ENCODE measurements at places on chromosomes 5 and 9. TPM values are rescaled to one million over a fixed set of nuclear protein-coding genes. Genes with fewer than 3 reads are reported as not detected.

The RAB3C gene
- 1.2 TPM for total RNA-seq

DNA sequence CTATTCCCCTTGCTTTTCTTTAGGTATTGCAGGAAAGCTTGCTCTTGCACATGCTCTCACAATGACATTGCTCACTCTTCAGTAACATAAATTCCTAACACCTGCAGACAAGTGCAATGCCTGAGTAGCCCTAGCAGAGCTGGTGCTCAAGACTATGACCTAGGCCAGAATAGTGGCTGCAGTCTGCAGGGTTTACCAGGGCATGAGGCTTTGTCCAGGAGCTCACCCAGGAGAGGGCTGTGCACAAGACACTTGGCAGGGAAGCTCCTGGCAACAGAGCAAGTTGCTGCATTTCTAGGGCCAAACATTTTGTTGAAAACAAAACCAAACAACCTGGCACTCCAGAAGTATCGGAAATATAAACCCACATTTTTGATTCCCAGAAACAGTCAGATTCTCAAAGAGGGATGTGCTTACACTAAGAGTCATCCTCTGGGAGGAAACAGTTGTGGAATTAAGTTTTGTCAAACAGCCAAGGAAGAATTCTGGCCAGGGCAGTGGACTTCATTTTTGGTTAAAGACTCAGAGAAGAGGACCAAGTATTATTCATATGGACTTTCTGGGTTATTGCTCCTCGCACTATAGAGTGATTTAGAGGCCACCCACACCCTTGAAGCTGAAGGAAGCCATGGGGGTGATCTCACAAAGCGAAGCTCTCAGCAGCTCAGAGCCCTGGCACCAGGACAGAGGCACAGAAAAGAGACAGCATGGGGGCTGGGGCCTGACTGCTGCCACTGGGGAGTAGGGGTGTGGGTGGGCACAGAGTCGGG lies 44.9 kb downstream of the MACROH2A1 start:
- no peak for DNase-seq

DNA sequence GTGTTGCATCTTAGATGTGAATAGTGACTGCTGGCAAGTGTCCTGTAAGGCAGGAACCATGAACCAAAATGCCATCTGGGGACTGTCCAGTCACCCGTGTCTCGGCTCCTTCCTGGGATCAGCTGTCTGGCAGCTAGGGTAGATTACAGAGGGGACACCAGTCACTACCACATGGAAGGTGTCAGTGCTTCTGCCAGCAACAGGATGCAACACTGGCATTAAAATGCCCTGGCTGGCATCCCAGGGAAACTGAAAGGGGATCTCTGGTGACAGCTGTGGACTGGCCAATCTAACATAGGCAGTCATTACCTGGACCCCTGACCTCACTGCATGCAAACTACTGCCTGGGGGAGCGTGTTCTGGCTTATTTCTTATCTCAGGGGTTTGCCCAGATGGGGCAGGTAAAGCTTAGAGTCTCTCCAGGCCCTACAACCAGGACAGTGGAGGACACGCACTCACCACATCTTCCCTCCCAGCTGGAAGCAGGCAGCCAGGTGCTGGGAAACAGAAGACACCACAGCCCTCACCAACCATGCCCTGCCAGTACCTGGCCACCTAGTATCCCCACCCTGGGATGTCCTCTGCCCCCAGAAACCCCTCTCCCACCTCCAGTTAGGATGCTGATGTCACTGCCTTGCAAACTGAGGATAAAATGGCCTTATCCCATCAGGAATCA lies 83.8 kb downstream of the SEMA4D start:
- peak; percentile 61 for DNase-seq

The C9orf50 gene
- total RNA-seq: not detected

DNA sequence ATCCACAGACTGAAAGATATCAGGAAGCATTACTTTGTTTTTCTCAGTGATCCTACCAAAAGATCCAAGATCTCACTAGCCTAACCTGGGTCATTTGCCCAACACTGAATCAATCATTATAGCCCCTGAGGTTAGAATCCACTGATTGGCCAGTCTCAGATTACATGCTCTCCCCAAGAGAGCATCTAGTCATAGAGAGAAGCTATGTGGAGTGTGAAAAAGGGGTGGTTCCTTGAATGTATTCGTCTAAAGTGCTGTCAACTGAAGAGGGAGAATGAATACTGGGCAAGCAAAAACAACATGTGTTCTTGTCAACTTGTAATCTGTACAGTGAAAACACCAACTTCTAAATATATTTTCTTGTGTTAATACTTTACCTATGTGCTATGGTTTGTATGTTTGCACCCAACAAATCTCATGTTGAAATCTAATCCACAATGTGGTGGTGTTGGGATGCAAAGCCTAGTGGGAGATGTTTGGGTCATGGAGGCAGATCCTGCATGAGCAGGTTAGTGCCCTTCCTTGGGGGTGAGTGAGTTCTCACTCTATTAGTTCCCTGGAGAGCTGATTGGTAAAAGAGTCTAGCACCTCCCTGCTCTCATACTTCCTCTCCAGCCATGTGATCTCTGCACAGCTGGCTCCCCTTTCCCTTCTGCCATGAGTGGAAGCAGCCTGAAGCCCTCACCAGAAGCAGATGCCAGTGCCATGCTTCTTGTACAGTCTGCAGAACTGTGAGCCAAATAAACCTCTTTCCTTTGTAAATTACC lies 60.3 kb upstream of the PJA2 start:
- DNase-seq: no peak

GRCh38 chr5:147911427-147911826 lies 5.1 kb upstream of the C5orf46 start:
- DNase-seq: peak; percentile 56

- DNase-seq: peak; percentile 76
Observed at GRCh38 chr9:116156621-116157314, 3.2 kb downstream of the PAPPA start.

The PAPPA gene
- 0.69 TPM for total RNA-seq

- DNase-seq: no peak
Observed at GRCh38 chr9:21779397-21779796, 23.0 kb upstream of the MTAP start.

The SOHLH1 gene
- total RNA-seq: not detected

The SV2C gene
- 0.44 TPM for total RNA-seq

DNA sequence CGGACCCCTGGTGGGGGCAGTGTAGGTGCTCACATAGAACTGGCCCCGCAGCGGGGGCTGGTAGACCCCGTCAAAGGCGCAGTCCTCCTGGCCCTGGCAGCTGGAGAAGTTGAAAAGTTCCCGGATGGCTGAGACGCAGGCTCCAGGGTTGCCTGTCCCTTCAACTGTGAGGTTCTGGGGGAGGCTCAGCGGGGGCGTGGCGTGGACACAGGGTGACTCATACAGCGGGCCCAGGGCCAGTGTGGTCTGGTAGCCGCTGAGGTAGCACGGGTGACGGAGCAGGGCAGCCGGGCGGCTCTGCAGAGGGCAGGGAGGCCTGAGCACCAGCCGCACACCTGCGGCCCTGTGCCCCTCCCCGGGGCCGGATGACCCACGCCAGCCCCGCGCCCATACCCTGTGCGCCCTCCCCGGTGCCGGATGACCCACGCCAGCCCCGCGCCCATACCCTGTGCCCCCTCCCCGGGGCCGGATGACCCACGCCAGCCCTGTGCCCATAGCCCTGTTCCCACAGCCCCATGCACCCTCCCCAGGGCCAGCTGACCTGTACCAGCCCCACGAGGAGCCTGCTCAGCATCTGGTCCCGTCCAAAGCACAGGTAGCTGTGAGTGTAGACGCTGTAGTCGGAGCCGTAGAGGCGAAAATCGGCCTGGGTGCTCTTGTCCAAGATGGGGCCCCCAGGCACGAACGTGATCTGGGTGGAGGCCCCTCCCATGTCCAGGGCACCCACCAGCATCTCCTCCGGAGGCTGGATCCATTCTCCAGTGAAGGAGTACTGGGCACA lies 5.0 kb downstream of the ENTPD8 start:
- DNase-seq: peak; percentile 38

DNA sequence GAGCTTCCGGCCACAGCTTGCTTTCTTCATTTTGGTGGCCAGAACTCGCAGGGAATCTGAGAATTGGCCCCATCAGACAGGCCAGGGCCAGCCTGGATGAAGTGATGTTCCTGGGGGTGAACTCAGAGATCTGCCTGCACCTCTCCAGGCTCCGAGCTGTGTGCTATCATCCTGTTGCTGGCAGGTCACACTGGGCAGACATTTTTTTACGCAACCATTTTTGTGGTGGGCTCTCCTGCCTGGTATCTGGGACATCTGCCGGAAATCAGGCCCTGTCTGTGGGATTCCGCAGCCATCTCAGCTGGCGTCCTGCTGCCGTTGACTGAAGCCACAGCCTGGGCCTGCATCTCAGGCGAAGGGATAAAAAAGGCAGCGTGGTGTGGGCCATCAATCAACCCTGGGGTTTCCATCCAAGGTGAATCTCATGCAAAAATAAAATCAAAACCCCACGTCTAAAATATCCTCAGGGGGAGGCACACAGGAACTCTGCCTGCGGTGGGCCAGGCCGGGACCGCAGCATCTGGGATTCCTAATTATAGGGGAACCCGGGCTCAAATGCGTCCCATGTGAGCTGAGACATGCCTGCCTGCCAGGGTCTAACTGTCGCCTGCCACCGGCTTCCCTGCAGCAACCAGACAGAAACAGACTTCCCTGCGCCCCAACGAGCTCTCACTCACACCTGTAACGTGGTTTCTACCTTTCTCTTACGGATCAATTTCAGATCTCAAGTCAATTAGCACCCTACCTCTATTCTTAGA lies 174.3 kb downstream of the SYK start:
- DNase-seq: no peak

DNA sequence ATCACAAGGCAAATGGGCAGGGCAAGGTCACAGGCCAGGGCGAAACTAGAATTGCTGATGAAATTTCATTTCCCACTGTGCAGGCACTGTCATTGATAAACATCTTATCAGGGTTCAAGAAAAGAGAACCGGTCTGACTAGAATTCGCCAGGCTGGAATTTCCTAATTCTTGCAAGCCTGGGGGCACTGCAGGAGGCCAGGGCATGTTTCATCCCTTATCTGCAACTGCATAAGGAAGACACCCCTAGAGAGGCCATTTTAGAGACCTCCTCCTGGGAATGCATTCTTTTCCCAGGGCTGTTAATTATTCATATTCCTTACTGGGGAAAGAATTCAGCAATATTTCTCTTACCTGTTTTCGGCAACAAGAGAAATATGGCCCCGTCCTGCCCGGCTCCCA lies 266.2 kb upstream of the CYLC2 start:
- no peak for DNase-seq

The ABLIM3 gene
- 122 TPM for total RNA-seq

DNA sequence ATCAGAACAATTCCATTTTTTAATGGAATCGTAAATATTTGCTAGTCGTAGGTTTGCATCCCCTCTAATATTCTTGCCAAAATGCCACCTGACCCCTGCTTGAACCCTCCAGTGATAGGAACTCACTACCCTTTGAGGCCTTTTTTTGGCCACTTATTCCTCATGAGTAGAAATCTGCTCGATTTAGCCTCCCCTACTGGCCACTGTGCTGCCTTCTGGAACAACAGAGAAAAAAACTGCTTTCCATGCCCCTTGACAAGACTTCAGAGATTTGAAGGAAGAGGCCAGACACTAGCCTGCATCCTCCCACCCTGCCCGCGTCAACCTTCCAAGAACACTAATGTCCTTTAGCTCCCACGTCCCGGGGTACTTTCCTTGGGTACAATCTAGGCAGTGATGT lies 4.1 kb downstream of the CCDC69 start:
- DNase-seq: no peak

DNA sequence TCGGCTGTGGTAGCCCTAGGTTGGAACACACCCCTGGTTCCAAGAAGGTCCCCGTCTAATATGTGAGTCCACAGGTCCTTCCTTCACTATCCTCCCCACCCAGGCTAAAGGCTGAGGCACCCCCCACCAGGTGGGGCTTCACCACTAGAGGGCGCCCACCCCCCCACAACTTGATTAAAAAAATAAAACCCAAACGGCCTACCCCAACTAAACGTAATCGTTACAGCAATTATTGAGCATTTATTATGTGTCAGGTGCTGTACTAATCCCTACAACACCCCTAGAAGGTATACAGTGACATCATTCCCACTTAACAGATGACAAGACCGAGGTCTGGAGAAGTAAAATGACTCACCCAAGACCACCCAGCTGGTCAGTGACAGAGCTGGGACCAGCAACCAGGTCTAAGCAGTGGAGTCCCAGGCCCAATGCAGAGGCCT lies 65.0 kb downstream of the FGF18 start:
- no peak for DNase-seq

- no peak for DNase-seq
Observed at GRCh38 chr9:105510024-105510423, 47.9 kb upstream of the FKTN start.

- DNase-seq: no peak
Observed at GRCh38 chr9:98109052-98109451, 10.0 kb downstream of the TRIM14 start.
